ENCODE measurements at places on chromosomes 5 and 9.

- no peak for DNase-seq
Measured at GRCh38 chr5:38944282-38944681, 98.5 kb downstream of the OSMR start.

DNA sequence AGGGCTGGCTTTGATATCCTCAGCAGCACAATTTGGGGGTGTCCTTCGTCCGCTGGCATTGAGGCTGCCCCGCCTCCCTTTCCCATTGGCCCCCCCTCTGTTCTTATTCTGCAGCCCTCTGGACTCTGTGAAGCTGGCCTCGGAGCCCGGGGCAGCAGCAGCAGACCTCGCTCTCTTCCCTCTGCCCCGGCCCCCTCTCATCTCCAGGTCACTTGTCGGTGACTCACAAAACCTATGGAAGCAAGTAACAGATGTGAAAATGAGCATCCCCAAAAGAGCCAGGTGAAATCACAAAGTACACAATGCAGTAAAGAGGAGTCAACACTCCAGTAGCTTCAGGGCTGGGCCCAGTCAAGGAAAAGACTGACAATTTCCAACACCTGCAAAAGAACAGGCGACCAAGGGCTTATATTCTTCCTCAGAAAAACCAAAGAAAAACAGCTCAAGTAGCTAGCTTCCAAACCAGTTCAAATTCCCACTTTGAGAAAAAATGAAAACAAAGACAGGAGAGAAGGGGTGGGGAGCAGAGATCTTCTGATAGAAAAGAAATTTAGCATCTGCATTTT is 97.5 kb downstream of the ZNF608 start:
- peak; percentile 12 for DNase-seq

- no peak for DNase-seq
Measured at GRCh38 chr5:57411982-57412381, 70.6 kb downstream of the ACTBL2 start.

GRCh38 chr5:22354956-22355355 is 498.2 kb downstream of the CDH12 start:
- DNase-seq: no peak

GRCh38 chr5:32690153-32690552 is 21.0 kb upstream of the NPR3 start:
- DNase-seq: peak; percentile 38

DNA sequence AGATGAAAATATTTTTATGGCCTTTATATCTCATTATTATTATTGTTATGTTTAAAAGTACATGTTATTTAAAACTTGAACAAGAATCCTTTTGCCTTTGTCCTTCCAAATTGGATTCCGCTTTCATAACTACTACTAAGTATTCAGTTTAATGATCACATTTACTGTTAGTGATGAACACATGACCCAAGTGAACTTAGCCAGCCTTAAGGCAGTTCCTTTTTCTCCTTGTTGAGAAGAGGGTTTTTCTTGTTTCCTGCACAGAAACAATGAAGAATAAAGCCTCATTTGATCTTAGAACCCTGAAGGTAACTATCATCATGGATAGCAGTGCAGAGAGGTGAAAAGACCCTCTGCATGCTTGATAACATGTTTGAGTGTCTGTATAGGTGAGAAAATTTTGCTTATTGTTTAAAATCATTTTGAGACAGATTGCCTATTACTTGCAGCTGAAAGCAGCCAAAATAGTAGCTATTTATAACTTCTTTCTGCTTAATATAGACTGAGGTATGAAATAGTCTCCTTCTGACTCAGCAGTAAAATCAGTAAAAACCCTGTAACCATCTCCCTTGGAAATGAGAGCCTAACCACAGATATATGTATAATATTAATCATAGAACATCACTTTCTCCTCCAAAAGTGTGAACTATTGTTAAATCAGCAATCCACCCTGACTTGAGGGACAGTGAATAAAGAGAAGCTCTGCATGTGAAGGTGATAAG is 266.2 kb downstream of the SPATA31D1 start:
- DNase-seq: no peak

DNA sequence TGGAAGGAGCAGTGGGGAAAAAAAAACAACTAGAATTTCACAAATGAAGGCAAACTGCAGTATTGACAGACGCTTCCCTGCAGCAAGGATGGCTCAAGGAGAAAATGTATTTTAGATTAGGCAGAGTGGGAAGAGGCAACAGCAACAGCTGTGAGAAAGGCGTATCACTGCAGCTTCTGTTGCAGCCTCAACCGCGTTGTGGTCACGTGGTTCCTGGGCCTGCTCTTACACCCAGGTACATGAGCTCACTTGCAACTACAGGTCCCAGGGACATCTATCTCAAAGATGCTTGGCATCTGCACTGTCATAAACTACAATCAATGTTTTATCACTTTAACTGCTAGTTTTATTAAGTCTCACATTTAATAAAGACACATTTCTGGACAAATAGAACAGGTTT is 36.0 kb upstream of the GOLM1 start:
- DNase-seq: no peak

DNA sequence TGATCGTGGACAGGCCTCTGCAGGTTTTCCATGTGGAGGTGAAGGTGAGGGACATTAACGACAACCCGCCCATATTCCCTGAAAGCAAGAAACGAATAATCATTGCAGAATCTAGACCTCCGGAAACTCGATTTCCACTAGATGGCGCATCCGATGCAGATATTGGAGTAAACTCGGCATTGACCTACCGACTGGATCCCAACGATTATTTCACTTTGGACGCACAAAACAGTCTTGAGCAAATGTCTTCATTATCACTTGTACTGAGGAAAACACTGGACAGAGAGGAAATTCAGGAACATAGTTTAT is 621 bp downstream of the PCDHA13 start:
- no peak for DNase-seq

DNA sequence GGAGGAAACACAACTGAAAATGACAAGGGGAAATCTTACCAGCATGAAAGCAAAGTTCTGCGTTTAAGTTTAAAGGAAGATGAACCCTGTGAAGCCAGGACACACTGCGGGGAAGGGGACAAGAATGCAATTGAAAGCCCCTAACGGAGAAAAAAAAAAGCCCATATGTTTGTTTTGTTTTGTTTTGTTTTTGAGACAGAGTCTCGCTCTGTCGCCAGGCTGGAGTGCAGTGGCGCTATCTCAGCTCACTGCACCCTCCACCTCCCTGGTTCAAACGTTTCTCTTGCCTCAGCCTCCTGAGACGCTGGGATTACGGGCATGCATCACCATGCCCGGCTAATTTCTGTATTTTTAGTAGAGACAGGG is 2.9 kb downstream of the STK10 start:
- no peak for DNase-seq

GRCh38 chr5:147303976-147304375 is 69.2 kb downstream of the STK32A start:
- no peak for DNase-seq

DNA sequence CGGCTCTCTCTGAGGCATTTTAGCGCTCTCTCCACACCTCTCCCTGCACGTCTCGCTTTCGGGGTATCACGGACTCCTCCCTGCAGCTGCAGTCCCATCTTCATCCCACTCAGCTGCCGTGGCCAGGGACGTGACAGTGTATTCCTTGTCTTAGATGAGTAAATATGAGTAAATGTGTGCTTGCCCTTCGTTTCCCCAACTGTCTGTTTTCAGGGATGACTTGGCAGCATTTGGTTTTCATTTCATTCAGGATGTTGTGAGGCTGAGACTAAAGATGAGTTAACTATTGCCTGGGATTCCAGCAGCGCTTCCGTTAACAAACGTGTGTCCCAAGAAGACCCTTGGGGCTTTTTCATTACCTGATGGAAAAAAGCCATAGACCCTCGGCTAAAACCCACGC is 29.5 kb downstream of the GDNF start:
- DNase-seq: no peak

DNA sequence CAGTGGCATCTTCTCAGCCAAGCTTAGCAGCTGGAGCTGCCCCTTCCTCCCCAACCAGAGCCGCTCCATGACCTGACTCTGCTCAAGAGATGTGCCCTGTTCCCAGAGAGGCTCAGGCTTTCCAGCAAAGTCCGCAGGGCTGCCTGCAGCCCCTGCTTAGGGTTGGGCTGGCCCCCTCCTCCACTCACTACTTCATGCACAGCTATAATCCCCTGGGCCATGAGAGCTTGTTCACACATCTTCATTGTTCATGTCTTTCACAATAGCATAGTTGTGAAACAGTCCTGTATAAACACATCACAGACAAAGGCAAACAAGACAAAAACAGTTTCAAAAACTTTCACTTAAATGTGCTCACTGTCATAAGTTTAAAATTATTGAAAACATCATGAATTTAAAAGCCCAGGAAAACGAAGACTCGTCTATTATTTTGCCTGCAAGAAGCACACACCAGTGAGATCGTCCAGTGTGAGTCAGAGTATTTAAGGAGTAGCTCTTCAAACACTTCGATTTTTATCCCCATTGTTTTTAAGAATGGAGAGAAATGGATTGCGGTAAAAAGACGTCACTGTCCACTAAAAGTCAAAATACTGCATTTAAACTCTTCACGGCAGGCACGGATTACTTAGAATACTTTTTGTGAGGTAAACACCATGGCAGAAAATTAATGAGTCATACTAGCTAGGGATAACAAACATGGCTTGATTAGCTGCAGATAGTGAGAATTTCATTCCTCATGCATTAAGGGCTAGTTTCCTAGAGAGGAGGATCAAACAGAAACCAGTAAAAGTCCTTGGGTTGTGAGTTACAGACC is 40.7 kb upstream of the S1PR3 start:
- no peak for DNase-seq

DNA sequence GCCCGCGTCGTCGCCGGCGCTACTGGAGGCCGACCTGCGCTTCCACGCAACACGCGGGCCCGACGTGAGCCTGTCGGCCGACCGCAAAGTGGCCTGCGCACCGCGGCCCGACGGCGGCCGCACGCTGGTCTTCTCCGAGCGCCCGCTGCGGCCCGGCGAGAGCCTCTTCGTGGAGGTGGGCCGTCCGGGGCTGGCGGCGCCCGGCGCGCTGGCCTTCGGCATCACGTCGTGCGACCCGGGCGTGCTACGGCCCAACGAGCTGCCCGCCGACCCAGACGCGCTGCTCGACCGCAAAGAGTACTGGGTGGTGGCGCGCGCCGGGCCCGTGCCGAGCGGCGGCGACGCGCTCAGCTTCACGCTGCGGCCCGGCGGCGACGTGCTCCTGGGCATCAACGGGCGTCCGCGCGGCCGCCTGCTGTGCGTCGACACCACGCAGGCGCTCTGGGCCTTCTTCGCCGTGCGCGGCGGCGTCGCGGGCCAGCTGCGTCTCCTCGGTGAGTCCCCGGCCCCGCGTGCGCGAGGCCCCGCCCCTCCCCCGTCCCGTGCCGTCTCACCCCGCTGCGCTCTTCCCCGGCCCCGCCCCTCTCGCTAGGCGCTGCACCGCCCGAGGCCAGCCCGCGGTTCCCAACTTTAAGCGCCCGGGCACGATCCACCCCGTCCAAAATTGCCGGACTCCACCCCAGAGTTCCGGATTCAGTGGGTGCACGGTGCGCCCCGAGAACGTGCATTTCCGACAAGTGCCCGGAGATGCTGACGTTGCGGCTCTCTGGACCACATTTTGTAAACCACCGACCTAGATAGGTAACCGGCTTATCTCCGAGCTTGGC is 42.8 kb downstream of the NEURL1B start:
- peak; percentile 81 for DNase-seq

- DNase-seq: peak; percentile 48
Measured at GRCh38 chr5:75412111-75412990, 75.3 kb downstream of the HMGCR start.

DNA sequence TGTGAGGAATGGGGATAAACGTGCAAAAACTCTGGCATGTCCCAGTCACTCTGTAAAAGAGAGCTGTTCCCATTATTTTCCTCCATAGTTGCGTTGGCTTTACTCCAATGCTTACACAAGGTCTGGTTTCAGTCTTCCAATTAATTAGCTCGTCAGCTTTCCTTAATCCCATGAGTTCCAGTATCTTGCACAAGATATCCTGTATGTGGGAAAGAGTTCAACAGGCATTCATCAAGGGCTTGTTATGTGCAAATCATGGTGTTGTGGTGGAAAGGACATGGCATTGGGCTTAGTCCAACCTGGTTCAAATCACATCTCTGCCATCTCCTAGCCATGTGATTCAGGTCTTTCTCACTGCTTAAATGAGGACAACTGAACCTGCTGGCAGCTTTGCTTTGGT is 77.5 kb upstream of the PANK3 start:
- no peak for DNase-seq

DNA sequence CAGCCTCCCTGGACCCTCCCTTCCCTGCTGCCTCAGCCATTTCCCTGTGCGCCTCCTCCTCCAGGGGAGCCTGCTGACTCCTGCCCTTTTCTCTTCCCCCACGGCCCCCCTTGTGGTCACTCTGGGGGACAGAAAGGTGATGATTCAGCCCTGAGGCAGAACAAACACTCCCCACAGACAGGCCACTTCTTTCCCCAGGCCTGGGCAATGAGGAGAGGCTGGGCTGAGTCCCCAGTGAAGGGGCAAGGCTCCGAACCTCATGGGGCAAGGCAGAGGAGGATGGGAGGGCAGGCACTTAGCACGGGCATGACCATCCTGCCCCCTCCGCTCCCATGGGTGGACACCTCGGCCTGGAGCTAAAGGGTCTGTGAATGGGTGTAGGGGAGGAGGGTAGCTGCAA is 21.0 kb downstream of the CSF1R start:
- no peak for DNase-seq

DNA sequence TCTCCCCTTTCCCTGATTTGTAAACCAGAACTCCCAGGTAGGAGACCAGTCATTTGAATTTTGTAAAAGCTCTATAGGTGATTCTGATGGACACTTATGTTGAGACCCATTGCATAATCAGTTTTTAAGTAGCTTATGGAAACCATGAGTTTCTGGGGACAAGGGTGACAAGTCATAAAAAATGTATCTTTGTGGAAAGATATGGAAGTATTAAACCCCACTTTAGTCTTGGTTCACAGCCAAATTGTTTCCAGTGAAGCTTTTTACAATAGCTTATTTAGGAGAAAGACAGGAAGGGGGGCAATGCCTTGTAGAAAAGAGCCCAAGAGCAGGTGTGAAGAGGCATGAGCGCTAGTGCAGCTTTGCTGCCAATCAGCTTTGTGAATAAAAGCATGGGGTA is 453 bp upstream of the CCL28 start:
- no peak for DNase-seq

DNA sequence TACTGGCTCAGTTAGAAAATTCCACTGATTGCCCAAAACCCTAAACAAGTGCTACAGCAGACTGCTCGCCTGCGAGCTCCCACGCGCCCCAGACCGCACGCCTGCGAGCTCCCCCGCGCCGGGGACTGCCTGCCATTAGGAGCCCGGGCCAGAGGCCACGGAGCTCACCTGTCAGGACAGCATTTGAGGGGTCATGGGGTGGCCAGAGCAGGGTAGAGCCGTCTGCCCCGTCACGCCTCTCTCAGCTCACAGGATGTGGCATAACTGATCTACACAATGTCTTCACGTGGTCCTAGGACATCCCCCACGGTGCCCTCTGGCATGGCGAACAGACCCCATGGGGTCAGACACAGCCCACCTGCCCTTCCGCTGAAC is 29.1 kb upstream of the LRRC14B start:
- no peak for DNase-seq

DNA sequence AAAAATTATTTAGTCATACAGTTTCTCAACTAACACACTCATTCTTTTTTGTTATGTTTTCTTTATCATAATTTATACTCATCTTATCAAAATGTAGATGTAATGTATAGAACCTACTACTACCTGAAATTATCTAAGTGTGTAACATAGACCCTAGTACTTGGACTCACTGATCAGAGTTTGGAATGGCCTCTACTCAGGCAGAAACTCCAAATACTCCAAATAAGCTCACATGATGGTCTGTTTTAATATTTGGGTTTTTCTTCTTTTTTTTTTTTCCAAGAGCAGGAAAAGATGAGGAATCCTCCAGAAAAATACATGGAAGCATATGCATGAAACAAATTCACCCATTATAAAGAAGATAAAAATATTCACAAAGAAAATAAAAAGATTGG is 126.3 kb downstream of the PDE4D start:
- no peak for DNase-seq

All from common myeloid progenitor, CD34-positive (primary cell).